Activated naive CD4-positive, alpha-beta T cell (primary cell): ENCODE measurements at places on chromosomes 5 and 9.

GRCh38 chr5:95384485-95385213 is 6.5 kb upstream of the FAM81B start:
- no peak for DNase-seq

- DNase-seq = no peak
Measured at GRCh38 chr5:11046160-11046559, 285.1 kb upstream of the DAP start.

DNA sequence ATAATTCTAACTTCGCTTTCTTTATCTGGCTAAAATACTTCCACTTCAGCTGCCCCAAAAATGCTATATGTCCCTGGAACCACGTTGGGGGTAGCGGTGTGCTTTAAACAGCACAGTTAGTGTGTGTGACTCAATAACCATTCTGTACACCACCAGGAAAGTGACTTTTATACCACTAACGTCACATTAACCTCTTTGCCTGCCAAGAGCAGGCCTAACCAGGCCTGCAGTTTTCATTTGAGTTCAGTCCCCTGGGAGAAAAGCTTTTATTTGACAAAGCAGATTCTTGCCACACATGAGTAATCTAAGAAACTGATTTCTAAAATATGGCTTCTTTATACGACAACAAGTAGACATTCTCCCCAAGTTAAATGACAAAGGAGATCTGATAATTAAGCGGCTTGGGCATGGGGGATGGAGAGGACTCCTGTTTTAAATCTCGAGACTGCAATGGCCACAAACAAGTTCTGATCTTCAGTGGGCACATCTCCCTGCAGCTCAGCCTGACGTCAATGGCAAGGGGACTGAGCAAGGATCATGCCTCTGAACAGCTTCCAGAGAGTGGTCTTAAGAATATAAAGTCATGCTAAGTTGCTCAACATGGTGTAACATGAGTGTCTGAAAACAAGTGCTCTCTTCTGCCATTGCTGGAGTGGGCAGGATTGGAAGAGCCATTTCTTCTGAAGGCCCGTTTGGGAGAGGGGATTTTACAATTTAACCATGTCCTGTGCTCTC is 91.8 kb downstream of the GLIS3 start:
- DNase-seq = no peak

GRCh38 chr5:34657988-34658387 is 1.9 kb downstream of the RAI14 start:
- DNase-seq = no peak

GRCh38 chr5:147176422-147176821 is 58.4 kb upstream of the STK32A start:
- DNase-seq = no peak

DNA sequence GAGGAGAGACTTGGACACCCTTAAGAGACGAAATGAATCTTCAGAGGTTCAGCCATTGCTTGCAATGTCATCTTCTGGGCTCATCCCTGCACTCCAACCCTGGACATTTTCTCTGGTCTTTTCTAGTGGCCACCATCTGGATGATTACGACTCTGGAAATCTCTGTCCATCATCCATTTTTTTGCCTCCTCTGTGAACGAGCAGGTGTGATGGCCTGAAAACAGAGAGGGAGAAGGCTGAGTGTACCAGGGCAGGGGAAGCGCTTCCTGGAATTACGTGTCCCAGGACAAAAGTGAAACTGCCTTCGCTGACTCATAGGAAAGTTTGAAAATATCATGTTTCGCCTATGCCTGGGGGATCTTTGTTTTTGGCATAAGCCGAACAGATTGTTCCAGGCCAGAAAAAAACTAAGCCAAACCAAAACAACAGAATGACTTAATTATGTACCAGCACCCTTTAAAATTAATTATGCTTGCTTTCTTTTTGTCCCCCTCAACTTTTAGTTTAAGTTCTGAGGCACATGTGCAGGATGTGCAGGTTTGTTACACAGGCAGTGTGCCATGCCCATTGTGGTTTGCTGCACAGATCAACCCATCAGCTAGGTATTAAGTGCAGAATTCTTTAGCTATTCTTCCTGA is 31.9 kb downstream of the ANKRD33B start:
- DNase-seq = no peak

- DNase-seq = no peak
Measured at GRCh38 chr9:23586906-23587305, 239.1 kb downstream of the ELAVL2 start.

DNA sequence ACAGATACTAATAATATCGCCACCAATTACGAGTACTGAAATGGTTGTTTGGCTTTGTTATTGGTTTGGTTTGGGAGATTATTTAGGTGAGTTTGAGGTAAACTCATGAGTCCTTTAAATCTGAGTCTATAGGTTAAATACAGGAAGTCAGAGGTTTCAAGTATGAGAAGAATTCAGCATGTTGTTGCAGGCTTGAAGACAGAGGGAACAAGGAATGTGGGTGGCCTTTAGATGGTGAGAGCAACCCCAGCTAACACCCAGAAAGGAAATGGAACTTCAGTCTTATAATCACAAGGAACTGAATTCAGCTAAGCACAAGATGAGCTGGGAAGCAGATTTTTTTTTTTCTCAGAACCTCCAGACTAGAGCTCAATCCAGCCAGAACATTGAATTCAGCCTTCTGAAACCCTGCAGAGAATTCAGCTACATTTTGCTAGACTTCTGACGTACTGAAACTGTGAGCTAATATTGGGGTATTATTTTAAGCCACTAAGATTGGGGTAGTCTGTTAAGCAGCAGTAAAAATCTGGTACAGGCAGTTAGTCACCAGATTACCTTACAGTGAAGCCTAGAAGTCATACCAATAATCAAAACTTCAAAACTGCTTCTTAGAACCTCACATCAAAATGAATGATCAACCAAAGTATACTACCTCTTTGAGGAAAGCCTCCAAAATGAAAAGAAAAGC is 216.0 kb upstream of the PUM3 start:
- DNase-seq = no peak

DNA sequence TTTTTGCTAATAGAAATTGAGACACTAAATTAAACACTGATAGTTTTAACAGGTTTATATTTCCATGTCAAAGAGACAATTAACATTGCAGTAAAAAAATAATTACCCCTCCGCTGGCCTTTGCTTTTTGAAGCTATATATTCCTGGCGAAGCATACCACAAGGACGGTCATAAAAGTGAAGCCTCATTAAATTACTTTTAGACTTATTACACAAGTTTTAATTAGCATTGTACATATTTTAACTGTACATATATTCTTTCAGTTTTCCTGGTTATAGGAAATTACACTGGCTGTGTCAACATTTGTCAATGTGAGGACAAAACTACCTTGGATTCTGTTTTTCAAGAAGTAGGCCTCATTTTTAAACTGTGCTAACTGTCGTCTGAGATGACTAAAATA is 1.2 kb downstream of the CDKN2A start:
- no peak for DNase-seq

GRCh38 chr5:40734986-40735385 is 20.8 kb downstream of the TTC33 start:
- DNase-seq = no peak

DNA sequence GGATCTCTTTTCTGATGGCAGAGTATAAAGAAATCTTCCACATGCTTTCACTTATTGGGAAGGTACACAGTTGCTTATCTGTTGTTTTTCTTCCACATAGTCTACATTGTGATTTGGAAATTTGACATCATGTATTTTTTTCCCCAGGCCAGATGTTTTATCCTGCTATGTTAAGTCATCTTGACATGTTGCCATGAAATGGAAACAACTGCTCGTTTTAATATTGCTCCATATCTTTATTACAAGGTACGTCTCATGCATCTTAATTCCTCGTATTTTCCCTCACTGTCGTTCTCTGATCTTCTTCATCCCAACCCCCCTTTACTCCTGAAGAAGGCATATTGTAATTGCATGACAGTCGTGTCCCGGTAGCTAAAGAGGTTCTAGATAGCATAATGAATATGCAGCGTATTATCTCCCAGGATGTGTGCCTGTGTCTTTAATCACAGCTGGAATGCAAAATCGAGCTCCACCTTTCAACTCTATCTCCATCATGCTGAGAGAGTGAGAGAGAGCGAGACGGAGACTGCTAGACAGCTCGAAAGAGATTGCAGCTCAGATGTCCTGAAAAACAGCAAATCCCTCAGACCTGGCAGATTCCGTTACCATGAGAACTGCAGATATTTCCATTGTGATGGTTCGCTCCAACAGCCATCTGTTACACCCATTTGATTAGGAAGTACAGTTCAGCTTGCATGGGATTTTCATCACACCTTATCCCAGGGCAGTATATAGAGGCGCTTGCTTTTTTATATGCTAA is 281.7 kb downstream of the TMEM38B start:
- DNase-seq = no peak

- DNase-seq = no peak
Measured at GRCh38 chr9:134782921-134783698, 97.5 kb upstream of the FCN2 start.

GRCh38 chr5:116296335-116297072 is 211.7 kb downstream of the COMMD10 start:
- DNase-seq = no peak

GRCh38 chr5:39422728-39423285 is 2.0 kb downstream of the DAB2 start:
- DNase-seq = no peak
